ENCODE measurements at places on chromosomes 7 and 10.

- DNase-seq, result no peak
These were observed 20.6 kb downstream of the PAPOLB start for GRCh38 chr7:4841007-4841784.

DNA sequence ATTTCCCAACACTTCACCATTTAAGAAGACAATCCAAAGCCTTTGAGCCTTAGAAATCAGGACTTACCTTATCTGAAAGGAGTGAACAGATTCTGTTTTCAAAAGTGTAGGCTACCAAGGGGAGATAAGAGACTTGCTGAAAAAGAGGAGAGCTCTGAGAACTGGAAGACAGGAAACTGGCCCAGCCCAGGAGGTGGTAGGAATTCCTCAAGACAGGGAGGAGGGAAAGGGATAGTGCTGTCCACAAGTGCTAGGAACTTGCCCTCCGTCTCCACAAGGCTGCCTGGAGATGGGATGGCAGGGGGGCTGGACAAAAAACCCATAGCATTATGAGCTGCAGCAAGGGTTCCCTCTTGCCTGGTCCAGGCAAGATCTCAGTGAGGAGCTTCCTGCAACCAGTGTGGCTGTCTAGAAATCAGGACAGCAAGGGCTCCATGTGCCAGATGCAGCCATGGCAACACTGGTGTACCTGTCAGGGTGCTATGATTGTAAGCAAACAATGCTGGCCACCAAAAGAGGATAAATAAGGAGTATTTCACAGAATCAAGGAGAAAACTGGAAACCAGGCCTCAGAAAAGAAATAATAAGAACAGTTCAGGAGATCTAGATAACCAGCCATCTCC, 22.7 kb upstream of the FRMD4A start:
- no peak for DNase-seq

GRCh38 chr7:113880559-113880958, 38.2 kb downstream of the PPP1R3A start:
- DNase-seq, result no peak

DNA sequence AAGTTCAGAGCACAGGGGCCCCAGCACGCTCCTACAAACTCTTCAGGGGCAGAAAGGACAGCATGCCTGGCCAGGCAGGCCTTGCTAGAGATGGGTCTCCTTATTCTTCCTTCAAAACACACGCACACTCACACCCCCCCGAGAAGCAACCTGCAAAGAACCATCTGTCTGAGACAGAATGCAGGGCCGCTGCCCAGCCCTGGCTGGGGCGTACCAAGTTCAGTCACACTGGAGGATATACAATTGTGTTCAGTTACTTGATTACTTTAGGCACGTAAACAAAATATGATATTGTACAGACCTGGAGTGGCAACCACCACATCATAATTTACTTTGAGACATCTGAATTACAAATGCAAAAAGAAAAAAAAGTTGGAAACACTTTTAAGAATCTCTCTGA, 5.7 kb downstream of the FAM53B start:
- DNase-seq, result no peak

GRCh38 chr7:36686499-36686898, 37.8 kb downstream of the AOAH start:
- peak; percentile 16 for DNase-seq

GRCh38 chr10:73205890-73206289, 38.0 kb downstream of the FAM149B1 start:
- DNase-seq, result no peak

Data from cardiac muscle cell (in vitro differentiated cells and primary cell).